ENCODE measurements at places on chromosomes 11 and 22. TPM values are rescaled to one million over a fixed set of nuclear protein-coding genes. Genes with fewer than 3 reads are reported as not detected.

DNA sequence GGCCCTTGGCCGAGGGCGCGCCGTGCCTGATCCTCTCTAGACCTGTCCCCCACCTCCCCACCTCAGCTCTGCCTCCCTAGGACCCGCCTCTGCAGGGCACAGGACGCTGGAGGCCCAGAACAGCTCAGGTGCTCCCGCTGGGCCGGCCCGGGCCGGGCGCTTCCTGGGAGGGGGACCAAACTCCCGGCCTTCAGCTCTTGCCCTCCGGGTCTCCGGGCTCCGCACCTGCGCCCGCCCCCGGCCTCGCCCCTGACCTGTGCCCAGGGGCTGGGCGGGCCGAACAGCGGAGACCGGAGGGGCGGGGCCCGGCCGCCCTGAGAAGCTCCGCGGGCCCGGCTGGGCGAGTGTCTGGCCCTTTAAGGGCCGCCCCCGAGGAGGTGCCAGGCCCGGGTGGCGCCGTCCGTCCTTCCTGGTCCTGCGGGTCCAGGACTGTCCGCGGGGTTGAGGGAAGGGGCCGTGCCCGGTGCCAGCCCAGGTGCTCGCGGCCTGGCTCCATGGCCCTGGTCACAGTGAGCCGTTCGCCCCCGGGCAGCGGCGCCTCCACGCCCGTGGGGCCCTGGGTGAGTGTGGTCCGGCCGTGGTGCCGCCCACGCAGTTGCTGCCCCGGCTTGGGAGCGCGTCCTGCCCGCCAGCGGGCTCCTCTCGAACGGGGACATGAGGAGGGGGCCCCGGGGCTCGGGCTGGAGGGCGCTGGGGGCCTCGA, at the start of gene SSH3:
SSH3 (plus strand) TSS at position 399 of the 703 bp plus-strand sequence; CDS start at position 495, 96 bp downstream.
- DNase-seq = no peak

GRCh38 chr11:10640308-10640707, 53.2 kb downstream of the IRAG1 start:
- DNase-seq = no peak

DEPDC5 gene
- 36.6 TPM for total RNA-seq

DNA sequence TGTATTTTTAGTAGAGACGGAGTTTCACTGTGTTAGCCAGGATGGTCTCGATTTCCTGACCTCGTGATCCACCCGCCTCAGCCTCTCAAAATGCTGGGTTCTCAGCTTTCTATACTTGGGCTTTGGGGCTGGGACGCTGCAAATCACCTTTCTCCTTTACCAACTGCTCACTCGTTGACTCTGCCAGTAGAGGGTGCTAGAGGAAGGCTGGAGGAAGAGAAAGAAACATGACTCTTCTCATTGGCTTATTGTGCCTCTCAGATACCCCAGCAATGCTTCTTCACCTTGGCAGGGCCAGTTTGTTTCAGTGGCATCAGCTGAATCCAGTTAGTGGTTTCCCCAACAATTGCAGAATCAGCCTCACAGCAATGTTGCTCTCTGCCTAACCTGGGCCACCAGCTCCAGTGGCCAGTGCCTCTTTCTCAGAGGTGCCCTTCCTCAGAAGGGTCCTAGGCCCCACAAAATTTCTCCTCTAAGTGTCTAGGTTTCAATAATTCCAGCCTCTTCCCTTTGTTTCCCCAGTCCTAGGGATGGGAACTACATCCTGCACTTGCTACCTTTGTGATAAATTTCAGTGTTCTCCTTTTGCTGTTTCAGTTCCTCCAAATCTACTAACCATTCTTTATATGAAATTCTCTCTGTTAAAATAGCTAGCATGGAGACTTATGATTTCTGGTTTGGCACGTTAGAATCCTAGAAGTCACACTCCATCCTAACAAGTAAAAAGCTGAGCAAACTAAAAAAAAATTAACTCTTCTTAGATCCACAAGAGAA, 71.5 kb upstream of the VSTM5 start:
- no peak for DNase-seq

DNA sequence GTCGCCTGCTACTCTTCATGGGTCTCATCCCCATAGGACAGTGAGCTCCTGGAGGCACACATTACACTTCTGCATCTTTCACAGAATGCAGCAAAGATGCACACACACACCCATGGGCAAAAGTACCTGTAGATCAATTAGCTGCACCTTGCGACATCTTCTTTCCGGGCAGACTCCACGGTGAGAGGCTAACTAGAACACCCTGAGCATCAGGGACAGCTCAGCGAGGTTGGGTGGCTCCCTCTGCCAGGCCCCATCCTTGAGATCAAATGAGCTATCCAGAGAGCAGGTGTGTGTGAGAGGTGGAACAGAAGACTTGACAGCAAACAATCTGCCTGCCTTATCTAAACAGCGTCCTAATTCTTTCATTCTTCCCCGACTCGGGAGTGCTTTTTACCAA, 96.1 kb upstream of the BID start:
- no peak for DNase-seq

GRCh38 chr22:32536352-32536751, 61.7 kb downstream of the FBXO7 start:
- no peak for DNase-seq

C11orf65 gene
- total RNA-seq = 0.30 TPM

DNA sequence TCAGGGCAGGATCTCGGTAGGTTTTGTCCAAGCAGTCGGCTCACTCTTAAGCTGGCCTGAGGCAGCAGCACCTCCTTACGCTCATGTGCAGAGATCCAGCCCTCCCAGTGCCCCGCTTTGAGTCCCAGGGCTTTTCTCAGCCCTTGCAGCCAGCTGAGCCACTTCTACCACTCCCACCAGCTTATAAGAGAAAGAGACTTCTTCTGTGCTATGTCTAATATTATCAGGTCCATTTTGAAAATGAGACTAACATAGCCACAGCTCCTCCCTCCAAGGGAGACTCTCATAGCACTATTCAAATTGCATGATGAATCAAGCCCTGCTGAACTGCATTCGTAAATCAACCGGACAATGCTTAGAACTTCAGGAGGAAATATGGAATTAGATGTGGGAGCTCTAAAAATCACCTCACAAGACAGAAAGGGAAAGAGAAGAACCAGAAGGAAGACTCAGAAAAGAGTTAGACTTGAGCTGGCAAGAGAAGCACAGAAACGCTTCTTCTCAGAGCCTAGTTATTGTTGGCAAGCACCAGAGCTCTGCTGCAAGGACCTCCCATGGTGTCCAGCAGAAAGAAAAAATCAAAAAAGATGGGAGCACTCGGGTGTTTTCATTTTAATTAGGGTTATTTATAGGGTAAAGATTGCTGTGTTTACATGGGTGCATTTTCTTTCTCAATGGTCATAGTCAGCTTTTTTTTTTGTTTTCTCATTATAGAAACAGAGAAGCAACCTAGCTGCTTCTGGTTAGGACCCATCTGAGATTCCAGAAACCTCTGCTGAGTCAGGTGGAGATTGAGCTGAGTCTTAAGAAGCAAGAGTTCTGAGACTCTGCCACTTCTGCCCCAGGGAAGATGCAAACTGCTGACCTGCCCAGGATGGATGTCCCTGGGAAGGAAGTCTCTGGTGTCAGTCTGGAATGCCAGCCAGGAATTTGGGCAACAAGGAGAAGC, 181.4 kb downstream of the ETS1 start:
- DNase-seq = no peak

DNA sequence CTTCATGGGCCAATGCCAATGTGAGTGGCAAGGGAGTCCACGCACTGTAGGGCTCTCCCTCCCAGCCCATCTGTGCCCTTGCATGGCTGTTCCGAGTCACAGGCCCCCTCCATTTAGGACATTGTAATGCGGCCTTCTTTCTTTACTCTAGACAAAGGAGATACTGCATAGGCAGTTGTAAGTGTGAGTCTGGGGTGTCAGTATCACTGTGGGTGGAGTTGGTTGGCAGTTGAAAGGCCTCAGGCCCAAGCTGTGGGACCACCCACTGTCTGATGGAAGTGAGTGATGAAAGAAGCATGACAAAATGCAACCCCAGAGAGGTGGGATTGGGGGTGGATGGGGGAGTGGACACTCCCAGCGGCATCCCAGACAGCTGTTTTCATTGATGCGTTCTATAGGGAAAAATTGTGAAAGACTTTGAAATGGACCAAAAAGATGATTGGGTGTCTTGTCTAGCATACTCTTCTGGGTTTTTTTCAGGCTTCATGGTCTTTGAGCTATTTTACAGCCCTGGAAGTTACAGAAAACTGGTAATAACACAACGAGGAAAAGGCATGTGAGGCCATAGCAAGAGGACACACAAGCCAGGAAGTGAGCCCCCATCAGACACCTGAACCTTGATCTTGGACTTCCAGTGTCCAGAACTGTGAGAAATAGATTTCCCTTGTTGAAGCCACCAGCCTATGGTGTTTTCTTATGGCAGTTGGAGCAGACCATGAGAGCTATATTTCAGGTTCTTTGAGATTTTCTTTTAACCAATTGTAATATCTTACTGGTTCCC, 114.6 kb downstream of the NECTIN1 start:
- no peak for DNase-seq

- no peak for DNase-seq
Observed at GRCh38 chr11:116108161-116108560, 603.9 kb upstream of the CADM1 start.

DNA sequence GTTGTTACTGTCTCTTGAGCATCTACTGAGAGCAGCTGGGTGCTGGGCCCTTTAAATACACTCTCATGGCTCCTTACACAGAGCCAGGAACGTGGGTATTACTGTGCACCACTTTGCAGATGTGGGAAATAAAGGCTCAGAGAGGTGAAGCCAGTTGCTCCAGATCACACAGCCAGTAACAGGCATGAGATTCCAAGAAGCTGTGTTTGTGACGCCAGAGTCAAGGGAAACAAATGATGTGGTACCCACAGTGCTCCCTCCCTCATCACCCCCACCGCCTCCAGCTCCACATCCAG, 1.4 kb upstream of the PRDM11 start:
- no peak for DNase-seq

DNA sequence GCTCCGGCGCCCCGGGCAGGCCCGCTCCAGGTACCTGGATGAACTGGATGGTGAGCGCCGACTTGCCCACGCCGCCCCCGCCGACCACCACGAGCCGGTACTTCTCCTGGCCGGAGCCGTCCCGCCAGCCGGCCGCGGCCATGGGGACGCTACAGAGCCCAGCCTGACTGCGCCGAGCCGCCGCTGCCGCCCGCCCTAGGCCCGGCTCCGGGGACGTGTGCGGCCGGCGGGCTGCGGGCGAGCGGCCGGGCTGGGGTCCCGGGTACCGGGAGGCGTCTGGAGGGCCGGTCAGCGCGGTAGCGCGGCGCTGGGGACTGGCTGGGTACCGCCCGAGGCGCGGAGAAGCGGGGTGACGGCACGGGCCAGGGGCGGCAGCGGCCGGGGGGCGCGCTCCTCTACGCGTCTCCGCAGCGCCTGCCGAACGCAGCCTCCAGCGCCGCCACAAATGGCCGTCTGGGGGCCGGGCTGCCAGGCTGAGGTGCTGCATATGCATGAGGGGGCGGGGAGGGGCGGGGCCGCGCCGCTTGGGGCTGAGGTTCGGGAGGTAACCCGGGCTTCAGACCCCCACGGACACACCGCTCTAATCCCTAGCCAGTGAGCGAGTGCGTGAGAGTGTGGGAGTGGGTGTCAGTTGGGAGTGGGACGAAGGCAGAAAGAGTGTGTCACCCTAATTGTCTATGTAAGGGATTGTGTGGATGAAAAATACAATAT, at the start of gene RRAS2:
RRAS2 (minus strand) TSS at position 455 of the 711 bp plus-strand sequence; CDS start at position 142, 313 bp downstream.
- peak; percentile 67 for DNase-seq

- DNase-seq = no peak
Observed at GRCh38 chr11:27874998-27875830, 175.0 kb upstream of the BDNF start.

DNA sequence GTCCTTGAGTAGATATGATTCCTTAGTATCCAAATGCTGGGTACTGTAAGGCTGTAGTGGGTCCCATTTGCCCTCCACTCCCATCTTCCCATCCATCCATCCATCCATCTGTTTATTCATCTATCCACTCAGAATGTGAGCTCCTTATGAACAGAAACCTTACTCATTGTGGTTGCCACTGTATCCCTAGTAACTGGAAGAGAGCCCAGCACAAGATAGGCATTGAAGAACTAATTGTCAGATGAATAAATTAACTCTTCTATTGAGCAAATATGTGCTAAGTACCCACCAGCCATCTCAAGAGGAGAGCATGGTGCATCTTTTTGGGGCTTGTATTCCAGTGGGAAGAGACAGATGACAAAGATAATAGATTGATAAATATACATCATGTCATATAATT, 86.4 kb upstream of the SEZ6L start:
- no peak for DNase-seq

DNA sequence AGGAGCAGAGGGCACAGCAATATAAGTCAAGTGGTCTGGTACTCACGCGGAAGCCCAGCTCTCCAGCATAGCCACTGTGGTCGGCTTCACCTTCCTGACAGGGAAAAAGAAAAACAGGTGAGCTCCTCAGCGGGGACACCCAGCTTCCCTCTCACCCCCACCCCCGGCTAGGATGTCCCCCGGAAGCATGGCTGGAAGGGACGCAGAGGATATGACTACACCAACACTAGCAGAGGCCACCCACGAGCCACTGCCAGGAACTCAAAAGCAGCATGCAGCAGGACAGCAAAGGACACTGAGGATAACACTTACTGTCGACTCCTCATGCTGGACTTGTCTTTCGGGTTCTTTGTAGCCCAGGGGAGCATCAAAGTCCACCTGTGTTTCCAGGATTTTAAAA, 9.0 kb upstream of the C22orf39 start:
- no peak for DNase-seq

DNA sequence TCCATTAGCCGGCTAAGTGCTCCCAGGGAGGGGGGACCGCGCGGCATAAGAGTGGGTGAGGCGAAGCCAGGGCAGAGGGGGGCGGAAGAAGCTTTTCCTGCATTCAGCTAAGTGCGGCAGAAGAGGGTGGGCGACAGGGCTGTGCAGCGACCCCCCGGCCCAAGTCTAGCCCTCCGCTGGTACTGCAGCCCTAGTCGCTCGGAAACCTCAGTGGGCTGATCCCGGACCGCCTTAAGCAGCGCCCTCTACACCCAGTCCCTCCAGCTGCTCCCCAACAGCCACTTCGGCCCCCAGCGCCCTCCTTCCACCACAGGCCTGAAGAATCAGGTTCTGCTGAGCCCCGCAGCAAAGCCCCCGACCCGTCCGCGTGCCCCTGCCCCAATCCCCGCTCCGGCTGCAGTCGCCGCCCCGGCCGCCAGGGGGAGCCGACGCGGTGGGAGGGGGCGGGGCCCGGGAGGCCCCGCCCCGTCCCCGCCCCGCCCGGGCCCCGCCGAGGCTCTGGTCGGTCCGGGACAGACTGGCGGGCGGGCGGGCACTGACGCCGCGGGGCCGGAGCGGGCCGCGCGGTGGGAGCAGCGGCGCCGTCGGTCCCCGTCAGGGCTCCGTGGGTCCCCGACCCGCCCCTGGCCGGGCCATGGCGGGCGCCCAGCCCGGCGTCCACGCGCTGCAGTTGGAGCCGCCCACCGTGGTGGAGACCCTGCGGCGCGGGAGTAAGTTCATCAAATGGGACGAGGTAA, at the start of gene PLCB3:
PLCB3 (plus strand) TSS at position 515 of the 737 bp plus-strand sequence; CDS start at position 635, 120 bp downstream.
- DNase-seq = no peak

DNA sequence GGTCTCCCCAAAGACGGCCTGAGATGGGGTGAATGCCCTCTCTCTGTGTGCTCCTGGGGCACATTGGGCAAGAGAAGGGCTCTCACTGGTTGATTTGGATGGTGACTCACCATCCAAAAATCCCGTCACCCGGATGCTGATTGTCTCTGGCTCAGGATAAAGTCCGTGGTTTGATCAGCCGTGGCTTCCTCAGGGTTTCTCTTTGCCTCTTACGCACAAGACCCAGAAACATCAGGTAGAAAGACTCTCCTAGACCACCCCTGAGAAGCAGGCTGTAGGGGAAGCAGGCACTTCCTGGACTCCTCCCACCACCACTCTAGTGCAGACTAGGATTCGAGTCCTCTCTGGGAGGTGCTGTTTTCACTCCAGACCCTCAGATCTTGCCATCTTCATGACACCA, 176.1 kb upstream of the NCAM1 start:
- no peak for DNase-seq
